Metanephros (tissue), 2 donors: ENCODE measurements at places on chromosomes 2 and 18. TPM values are rescaled to one million over a fixed set of nuclear protein-coding genes. Genes with fewer than 3 reads are reported as not detected.

STPG4 gene
- total RNA-seq, result not detected

CYP26B1 gene
- 48.2 TPM for total RNA-seq

ABCG8 gene
- 1.4 TPM for total RNA-seq

SMYD1 gene
- total RNA-seq, result 30.2 TPM

CCDC141 gene
- total RNA-seq, result 8.2 TPM

EVX2 gene
- total RNA-seq, result not detected

GAL3ST2 gene
- total RNA-seq, result 0.82 TPM

IL37 gene
- not detected for total RNA-seq

CCT7 gene
- total RNA-seq, result 189 TPM

BOK gene
- total RNA-seq, result 28.4 TPM

VAMP8 gene
- total RNA-seq, result 37.7 TPM

INPP5D gene
- total RNA-seq, result 23.4 TPM

CTAGE1 gene
- total RNA-seq, result not detected

VWC2L gene
- 0.35 TPM for total RNA-seq

STARD6 gene
- not detected for total RNA-seq

PLB1 gene
- total RNA-seq, result 2.6 TPM

CCDC121 gene
- total RNA-seq, result 6.2 TPM

EPB41L3 gene
- 63.1 TPM for total RNA-seq

ZNF892 gene
- total RNA-seq, result 10.2 TPM

SAP130 gene
- 11.2 TPM for total RNA-seq

ELOA2 gene
- total RNA-seq, result not detected

IL1RN gene
- total RNA-seq, result 6.0 TPM

CD302 gene
- total RNA-seq, result 19.2 TPM

ARID5A gene
- total RNA-seq, result 12.2 TPM

PARD6G gene
- 18.3 TPM for total RNA-seq

EVA1A gene
- total RNA-seq, result 34.6 TPM

NT5DC4 gene
- not detected for total RNA-seq

IL1F10 gene
- total RNA-seq, result not detected

GREB1 gene
- 18.3 TPM for total RNA-seq
